Stimulated activated effector memory CD8-positive, alpha-beta T cell treated with anti-CD3 and anti-CD28 coated beads, Interleukin-12 subunit alpha, Interleukin-12 subunit beta, amount 100 ng/mL, for 72 hours (primary cell): ENCODE measurements at places on chromosomes 6 and 20.
A peak's percentile ranks its signal among the peaks of the same experiment; 100 is the strongest.

DNA sequence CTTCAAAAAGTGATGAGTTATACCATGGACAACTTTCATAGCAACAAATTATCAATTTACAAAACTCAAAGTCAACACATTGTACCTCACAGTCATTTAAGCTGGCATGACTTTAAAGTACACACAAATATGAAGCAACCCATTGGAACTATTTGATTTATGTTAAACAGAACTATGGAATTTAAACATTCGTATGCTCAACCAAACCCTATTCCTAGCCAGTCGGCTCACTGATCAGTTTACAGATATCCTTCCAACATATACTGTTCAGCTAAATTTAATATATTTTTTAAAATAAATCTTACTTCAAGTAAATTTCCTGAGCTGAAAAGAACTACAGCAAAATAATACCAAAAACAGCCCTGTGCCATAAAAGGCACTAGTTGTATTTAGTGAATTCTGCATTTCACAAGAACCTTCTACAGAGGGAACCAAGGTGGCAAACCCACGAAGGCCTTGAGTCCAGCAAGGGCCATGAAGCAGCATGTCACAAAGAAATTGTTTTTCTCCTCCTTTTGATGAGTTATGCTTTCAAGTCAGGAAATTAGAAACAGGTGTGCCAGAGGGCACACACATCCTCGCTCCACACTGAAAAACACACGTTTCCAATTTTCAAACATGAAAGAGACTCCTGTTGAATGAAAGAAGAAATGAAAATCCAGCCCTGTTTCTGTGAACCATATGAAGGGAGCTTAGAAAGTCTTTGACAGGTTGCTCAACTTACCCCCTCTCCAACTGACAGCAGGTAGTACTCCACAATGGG lies 122.8 kb downstream of the TASP1 start:
- DNase-seq: no peak

DNA sequence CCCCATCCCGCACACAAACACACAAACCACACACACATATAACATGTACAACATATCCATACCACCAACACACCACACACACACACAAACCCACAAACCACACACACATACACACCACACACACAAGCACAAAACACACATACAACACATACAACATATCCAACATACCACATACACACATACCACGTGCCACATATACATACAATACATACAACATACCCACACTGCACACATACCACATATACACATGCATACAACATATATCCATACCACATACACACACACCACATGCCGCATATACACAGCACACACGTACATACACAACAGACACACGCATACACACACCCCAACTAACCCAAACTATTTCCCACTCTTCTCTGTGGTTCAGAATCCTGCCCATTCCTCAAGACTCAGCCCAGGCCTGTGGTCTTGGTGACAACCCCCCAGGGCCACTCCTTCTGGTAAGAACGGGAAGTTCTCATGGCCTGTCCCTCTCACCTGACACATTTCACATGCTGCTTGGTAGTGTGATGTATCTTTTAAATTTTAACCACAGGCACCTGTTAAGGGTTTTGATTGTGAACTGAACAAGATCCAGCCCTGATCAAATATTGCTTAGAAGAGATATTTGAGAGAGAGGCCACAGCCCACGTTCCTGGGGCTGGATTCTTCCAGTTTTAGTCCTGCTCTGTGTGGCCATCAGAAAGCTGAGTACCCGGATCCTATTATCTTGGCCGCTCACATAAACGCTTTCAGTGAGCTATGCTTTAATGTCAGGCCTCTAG lies 55.9 kb upstream of the KCNK16 start:
- no peak for DNase-seq

DNA sequence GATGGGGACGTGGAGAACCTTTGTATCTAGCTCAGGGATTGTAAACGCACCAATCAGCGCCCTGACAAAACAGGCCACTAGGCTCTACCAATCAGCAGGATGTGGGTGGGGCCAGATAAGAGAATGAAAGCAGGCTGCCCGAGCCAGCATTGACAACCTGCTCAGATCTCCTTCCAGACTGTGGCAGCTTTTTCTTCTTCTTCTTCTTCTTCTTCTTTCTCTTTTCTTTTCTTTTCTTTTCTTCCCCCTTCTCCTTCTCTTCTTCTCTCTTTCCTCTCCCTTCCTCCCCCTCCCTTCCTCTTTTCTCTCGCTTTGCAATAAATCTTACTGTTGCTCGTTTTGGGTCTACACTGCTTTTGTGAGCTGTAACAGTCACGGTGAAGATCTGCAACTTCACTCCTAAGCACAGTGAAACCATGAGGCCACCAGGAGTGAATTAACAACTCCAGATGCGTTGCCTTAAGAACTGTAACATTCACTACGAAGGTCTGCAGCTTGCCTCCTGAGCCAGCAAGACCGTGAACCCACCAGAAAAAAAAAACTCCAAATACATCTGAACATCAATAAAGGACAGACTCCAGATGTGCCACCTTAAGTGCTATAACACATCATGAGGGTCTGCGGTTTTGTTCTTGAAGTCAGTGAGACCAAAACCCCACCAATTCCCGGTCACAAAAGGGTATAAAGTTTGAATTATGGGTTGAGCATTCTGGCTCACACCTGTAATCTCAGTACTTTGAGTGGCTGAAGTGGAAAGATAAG lies 19.6 kb upstream of the SERPINB1 start:
- DNase-seq: no peak

DNA sequence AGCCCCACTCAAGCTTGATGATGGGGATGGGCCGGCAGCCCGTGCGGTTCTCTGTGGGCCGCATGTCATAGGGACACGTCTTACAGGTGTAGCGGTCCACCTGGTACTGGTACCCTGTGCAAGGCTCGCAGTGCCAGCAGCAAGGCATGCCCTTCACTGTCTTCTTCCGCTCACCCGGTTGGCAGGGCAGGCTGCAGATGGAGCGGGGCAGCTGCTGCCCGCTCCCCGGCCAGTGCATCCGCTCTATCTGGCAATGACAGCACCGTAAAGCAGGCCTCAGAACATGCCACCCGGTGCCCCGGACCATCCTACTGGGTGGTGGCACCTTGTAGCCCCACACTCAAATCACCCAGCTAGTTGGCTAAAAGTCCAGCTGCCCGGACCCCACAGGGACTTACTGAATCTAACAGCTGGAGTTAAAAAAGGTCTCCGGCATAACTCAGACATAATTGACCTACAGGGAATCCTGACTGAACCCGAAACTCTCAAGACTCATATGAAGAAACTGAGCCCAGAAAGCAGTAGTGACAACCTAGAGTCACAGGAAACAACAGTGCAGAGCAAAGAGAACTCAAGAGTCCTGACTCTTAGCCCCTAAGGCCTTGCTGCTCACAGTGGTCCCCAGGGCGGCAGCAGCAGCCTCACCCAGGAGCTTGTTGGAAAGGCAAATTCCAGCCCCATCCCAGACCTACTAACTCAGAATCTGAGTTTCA lies 109.4 kb downstream of the GRM4 start:
- no peak for DNase-seq

GRCh38 chr6:70312165-70312745 lies 9.4 kb upstream of the COL9A1 start:
- DNase-seq: no peak

DNA sequence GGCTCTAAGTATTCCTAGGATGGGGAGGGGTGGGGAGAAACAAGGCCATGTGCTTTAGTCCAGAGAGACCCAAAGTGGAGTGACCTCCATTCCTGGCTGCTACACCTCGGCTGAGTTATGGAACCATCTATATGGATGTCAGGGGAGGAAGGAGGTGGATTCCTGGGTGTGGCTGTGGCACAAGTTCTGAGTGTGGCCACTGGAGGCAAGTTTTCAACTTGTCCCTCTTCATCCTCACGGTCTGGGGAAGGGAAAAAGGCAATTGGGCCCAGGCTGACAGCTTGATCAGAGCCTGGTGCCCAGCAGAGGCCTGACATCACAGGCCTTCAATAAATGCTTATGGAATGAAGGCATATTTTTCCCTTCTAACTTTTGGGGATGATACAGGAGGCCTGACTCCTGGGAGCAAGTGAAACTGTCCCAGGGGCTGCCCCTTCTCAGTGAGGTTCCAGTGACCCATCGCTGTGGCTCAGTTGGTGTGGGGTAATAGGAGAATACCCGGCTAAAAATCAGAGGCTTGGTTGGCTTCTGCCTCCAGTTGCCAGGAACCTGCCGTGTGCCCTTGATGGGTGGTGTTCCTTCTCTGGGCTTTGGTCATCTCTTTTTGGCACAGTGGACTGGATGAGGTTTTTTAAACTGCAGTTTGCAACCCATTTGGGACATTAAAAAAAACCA lies 1.8 kb upstream of the ITPR3 start:
- no peak for DNase-seq

GRCh38 chr6:125819535-125820326 lies 29.0 kb downstream of the NCOA7 start:
- DNase-seq: no peak

GRCh38 chr6:111354758-111355555 lies 128.1 kb downstream of the REV3L start:
- DNase-seq: no peak

DNA sequence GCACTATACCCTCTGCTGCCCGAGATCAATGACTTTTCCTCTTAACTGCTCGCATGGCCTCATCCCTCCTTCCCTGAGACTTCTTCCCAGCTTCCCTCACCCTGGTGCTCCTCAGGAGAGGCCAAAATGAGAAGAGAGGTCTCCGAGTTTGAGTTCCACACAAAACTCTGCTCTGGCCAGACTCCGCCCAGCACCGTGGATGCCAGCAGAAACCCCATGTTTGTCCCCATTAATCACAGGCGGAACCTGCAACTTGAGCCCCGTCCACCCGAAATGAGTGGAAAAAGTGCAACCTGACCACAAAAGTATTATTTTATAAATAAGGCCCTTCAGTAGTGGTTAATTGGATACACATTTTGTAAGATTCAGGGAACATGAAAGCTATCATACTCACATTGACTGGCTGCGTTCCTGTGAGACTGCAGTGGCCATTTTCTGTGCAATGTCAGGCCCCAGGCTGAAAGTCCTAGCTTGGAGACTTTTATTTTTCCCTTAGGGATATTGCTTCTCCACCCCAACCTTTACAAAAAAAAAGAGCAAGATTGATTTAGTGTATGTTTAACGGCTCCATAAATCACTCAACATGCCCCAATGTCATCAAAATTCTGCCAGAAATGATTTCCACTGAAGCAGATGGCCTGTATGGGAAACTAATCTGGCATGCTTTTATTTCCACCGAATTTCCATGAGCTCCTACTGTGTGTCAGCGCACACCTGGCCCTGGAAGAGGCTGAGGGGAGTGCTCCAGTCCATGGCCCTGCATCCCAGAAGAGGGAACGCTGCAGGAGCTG lies 134.6 kb downstream of the BMP7 start:
- no peak for DNase-seq

- DNase-seq: no peak
Observed at GRCh38 chr20:54476169-54477009, 996 bp downstream of the DOK5 start.

DNA sequence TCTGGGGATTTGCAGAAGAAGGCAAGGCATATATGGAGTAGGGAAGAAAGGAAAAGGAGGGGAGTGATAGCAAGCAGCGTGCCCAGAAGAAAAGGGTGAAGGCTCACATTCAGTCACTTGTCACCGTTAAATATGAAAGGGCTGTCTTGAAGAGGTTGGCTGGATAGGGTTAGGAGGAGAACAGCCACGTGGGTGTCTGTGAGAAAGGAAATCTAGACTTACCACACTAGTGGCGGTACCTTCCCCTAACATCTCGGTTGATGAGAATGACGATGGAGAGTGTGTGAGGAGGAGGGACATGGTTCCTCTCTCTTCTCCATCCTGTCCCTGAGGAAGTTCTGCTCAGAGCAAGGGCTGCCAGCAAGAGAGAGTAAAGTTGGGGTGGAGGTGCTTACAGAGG lies 74.3 kb upstream of the CCN6 start:
- DNase-seq: no peak

DNA sequence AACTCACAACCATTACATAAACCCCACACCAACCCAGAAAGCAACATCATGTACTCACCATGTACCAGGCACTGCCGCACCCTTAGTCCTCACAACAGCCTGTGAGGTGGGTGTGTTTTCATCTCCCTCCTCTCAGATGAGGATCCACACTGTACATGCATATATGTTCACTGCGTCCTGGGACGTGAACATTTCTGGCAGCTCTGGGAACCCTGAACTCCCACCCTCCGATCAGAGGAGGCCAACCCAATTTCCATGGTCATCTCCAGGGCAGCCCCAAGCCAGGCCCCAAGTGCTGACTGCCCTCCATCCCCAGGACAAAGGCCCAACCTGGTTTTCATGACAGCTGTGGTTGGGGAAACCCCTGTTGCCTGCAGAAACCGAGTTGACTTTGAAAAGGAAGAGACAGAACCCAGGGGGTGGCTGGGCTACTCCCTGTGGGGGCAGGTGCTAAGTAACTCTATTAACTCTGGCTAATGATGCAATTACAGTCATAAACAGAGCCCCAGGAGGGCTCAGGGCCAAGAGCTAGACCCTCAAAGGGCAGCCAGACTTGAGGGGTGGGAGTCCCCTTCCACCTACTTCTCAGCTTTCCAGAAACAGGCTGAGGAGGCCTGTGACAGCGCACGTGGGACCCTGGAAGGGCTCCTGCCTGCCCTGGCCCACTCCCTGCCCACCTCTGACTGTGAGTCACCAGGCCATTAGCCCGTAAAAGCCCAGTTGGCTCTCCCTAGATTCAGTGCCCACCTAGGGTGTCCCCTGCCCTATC lies 2.6 kb downstream of the TFEB start:
- peak; percentile 82 for DNase-seq

GRCh38 chr6:45427726-45428125 lies 50.0 kb upstream of the SUPT3H start:
- no peak for DNase-seq

- no peak for DNase-seq
Observed at GRCh38 chr6:150207931-150208570, 65.2 kb downstream of the PPP1R14C start.

- DNase-seq: no peak
Observed at GRCh38 chr20:63027922-63028389, 21.2 kb upstream of the BHLHE23 start.

- no peak for DNase-seq
Observed at GRCh38 chr6:3506200-3506599, 49.4 kb upstream of the SLC22A23 start.

DNA sequence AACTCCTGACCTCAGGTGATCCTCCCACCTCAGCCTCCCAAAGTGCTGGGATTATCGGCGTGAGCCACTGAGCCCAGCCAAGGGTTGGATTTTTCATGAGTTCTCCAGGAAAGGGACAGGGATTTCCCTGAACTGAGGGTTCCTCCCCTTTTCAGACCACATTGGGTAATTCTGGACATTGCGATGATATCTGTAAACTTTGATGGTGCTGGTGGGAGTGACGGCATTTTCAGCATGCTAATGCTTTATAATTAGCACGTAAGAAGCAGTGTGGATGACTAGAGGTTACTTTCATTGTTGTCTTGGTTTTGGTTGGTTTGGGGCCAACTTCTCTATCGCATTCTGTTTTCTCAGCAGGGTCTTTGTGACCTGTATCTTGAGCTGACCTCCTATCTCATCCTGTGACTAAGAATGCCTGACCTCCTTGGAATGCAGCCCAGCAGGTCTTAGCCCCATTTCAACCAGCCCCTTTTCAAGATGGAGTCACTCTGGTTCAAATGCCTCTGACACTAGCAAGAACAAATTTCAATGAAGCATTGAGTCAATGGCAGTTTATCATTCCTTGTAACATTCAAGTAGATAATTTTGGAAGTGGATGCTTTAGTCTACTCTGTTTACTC lies 156.5 kb downstream of the TTLL2 start:
- DNase-seq: no peak
